ENCODE measurements at places on chromosomes 3 and 15.

GRCh38 chr15:25860885-25861866 is 2.0 kb downstream of the ATP10A start:
- no peak for DNase-seq

DNA sequence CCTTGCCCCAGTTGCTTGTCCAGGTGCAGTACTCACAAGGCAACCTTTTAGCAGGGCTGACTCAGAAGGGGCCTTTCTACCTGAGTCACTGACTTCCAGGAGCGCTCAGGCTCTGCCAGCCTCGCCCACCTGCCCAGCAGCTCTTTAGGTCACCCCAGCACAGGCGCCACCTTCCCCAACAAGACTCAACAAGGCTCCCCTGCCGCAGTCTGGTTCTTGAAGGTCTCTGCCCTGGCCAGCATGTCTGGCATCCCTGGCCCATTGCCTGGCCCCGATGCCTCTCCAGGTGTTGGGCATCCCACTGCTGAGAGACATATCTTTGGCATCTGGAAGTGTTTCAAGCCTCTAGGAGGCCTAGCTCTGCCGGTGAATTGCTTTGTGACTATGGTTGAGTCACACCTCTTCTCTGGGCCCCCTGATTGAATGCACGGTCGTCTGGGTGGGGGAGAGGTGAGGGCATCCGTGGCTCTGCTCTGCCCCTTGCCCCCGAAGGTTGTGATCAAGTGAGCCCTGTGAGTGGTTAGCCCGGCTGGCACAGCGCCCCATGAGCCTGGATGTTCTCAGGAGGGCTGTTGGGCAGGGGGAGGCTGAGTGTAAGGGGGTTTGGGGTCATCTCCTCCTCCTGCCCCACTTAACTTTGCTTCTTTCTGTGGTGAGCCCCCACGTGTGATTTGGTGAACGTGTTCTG is 21.6 kb downstream of the SNX33 start:
- DNase-seq = peak; percentile 22

DNA sequence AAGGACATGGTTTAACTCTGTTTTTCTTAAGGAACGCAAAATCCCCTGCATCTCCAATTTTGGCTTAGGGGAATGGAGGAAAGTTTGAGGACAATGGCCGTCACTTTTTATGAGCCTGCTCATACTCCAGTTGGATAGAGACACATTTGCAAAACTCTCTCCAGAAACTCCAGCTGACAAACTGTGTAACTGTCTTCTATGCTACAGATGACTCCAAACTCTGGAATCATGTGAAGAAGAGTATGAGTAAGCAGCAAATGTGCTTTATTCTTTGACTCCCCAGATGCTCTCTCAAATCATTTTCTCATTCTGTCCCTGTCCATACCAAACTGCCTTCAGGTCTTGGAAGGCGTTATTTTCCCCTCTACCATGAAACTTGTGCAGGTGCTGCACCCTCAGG is 226.5 kb upstream of the GPR149 start:
- DNase-seq = no peak

DNA sequence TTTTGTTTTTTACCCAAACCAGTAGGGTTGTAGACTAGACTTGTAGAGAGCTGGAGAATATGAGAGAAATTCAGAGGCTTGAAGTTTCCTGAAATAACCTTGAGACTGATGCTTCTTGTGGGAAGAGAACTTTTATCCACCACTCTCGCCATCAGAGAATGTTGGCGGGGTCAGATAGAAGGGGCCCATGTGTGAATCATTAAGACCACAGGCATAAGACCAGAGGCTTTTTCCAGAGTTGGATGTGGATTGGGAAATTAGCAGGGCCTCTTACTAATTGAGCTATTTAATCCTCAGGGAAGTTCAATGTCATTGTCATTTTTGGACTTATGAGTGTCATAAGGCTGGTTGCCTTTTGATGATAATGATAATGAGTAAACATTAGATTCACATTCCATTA is 246.9 kb upstream of the THRB start:
- DNase-seq = no peak

- DNase-seq = no peak
These were observed 4.0 kb downstream of the LMCD1 start for GRCh38 chr3:8505621-8506020.

DNA sequence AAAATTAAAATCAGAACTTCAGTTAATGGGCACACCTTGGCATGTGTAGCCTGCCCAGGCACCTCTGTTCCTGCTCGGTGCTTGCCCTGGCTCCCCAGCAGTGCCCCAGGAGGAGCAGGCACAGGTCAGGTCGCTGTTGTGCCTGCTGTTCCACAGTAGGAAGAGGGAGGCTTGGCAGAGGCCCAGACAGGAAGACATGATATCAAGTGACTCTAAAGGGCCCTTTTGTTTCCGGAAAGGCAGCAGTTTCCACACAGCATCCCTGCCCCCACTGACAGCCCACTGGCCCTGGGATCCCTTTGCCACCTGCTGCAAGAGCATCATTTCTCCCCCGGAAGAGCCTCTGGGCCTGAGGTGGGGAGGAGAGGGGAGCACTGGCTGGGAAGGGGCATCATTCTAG is 40.5 kb upstream of the HES1 start:
- peak; percentile 23 for DNase-seq

DNA sequence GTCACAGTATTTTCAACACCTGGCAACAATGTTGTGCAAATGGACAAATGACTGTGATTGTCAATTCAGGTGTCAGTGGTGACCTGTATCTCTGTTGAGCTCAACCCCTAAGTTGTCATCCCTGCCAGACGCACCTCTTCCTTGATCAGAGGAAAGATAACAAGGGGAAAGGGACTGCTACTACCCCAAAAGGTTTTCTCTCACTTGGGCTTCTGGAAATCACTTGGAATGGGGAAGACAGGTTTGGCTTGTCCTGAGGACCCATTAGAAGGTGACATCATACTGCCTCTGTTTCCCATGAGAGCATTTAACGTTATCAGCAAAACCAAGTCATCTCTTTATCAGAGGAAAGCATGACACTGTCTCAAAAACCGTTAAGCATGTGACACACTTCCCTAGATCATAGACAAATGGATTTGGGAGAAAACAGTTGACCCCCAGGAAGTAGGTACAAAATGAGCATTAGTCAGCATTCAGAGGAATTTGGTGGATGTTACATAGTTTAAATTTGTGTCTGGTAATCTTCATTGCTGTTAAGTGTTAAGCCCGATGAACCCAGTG is 769.5 kb downstream of the GRM7 start:
- DNase-seq = peak; percentile 57

DNA sequence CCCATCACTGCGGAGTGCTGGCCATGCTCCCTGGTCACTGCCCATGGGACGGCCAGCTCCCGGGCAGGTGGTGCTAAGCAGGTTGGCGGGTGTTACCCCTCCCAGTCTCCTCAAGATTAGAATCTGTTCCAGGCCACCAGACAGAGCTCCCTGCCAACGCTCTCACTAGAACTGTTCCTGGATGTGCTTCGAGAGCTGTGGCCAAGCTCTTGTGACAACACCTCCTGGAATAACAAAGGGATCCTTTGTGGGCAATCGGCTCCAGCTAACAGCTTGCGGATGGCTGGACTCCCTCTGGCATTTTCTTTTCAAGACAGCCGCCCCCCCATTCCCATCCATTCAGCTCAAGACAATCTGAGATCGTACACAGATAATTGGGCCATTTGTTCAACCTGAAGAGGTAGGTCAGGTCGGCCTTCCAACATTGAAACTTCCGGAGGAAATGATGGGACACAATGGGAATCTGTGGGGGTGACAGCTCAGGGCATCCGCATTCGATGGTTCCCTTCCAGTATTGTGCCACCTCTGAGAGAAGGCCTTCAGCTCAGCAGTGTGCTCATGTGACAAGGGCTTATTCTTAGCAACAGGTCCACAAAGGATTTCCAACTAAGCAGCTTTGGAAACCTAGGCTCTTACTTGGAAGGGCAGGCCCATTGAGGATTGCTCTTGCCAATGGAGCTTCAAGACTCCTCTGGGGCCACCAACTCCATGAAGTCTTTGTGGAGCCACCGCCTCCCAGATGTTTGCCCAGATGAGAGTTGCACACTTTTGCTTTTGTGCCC is 11.6 kb upstream of the EPHB3 start:
- DNase-seq = no peak

GRCh38 chr3:188008582-188009213 is 145.3 kb upstream of the LPP start:
- DNase-seq = no peak

DNA sequence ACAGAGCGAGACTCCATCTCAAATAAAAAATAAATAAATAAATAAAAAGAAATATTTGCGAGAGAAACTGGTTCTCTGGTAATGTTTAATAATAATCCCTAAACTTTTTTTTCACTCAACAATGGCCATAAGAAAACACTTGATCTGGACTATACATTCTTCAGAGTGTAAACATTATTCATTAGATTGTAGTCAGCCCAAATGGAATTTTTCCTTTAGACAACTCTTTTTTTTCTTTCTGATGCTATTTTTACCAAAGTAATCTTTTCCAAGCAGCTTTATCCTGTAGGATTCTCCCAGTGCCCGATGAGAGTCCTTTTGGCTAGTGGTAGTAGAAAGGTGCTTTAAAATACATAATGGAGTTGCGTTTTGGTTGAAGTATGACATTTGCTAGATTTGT is 90.4 kb downstream of the NEDD4 start:
- DNase-seq = no peak

GRCh38 chr3:185764163-185764979 is 60.5 kb downstream of the IGF2BP2 start:
- DNase-seq = peak; percentile 74

DNA sequence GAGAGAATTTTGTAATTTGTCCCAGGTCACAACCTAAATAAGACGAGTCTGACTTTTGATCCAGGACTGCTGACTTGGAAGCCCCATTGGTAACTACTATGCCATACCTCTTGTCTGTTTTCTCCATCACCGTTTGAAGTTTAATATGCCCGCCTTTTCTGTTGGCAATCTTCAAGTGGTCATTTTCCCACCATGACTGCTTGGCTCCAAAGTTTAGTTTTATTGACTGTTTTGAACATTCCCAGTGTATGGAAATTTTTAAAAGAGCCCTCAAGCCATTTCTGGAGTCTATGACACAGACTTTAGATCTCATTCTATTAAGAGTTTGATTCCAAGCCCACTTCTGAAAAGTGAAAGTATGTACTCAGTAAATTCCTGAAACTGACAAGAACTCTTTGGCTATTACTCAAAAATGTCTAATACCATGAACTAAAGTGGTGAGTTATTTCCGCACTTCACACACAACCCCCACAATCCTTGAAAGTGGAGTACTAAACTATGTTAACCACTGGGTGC is 136.7 kb upstream of the ADAMTS9 start:
- peak; percentile 76 for DNase-seq

- DNase-seq = peak; percentile 50
These were observed 68.2 kb downstream of the AAGAB start for GRCh38 chr15:67186226-67186649.

DNA sequence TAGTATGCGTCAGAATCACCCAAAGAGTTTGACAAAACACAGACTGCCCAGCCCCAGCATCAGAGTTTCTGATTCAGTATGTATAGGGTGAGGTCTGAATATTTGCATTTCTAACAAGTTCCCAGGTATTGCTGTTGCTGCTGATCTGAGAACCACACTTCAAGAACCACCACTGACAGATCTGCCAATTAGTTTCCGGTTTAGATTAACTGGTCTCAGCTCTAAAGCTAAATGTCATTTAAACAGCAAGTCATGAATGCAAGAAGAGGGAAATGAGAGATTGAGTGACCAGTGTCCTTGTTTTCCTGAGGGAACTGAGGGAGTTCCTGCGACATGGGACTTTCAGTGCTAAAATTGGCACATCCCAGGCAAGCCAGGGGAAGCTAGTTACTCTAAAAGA is 305.0 kb downstream of the ZNF385D start:
- no peak for DNase-seq

GRCh38 chr3:137191951-137192350 is 234.2 kb downstream of the IL20RB start:
- DNase-seq = no peak

- DNase-seq = no peak
These were observed 241.9 kb downstream of the NTRK3 start for GRCh38 chr15:88014454-88015160.

- no peak for DNase-seq
These were observed 12.4 kb downstream of the ACAA1 start for GRCh38 chr3:38124324-38125122.

- DNase-seq = no peak
These were observed 13.8 kb downstream of the TMEM266 start for GRCh38 chr15:76073554-76073953.

- DNase-seq = no peak
These were observed 901 bp upstream of the MANF start for GRCh38 chr3:51384055-51384725.

GRCh38 chr3:71146673-71147072 is 436.9 kb downstream of the FOXP1 start:
- no peak for DNase-seq

DNA sequence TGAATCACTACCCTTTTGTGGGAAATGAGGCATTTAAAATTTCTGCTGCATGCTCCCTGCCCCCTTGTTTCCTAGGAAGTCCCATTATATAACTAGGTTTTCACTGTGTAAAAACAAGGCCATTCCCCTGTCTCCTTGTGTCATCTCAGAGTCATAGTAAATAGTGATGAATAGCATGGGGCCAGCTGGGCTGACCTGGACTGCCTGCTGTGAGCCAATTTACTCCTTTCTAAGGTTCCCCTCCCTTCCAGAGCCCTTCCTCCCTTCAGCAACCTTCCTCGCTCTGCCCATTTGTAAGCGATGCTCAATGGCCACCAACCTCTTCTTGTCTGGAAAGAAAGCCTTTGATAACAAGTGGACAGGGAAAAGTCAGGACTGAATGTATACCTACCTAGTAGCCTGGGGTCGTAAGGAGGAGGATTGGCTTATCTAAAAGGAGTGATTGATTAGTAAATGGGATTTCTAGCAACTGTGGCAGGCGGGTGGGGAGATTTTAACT is 11.7 kb downstream of the ITGA11 start:
- no peak for DNase-seq

DNA sequence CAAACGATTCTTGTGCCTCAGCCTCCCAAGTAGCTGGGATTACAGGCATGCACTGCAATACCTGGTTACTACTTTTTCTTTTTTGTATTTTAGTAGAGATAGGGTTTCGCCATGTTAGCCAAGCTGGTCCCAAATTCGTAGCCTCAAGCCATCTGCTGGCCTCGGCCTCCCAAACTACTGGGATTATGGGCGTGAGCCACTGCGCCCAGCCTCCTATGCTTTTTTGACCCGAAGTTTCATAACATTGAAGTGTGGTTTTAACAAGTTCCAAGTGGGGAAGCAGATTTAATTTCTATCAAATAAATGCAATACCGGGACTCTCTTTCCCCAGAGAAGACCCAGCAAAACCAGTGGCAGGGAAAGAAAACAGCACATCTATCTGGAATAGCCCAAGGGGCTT is 13.7 kb downstream of the SH3BP5 start:
- no peak for DNase-seq

- no peak for DNase-seq
These were observed 39.1 kb downstream of the IDH2 start for GRCh38 chr15:90062973-90063769.

DNA sequence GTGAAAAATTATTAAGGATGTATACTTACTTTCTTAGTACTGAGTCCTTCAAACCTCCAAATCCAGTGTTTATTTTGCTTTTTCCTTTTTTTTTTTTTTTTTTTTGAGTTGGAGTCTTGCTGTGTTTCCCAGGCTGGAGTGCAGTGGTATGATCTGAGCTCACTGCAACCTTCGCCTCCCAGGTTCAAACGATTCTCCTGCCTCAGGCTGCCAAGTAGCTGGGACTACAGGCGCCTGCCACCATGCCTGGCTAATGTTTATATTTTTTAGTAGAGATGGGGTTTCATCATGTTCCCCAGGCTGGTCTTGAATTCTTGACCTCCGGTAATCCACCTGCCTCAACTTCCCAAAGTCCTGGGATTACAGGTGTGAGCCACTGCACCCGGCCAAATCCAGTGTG is 67.5 kb downstream of the KAT2B start:
- DNase-seq = no peak
